Cerebellum (tissue), 4 donors: ENCODE measurements at places on chromosomes 4 and X. TPM values are rescaled to one million over a fixed set of nuclear protein-coding genes. Genes with fewer than 3 reads are reported as not detected.
A peak's percentile ranks its signal among the peaks of the same experiment; 100 is the strongest.

DNA sequence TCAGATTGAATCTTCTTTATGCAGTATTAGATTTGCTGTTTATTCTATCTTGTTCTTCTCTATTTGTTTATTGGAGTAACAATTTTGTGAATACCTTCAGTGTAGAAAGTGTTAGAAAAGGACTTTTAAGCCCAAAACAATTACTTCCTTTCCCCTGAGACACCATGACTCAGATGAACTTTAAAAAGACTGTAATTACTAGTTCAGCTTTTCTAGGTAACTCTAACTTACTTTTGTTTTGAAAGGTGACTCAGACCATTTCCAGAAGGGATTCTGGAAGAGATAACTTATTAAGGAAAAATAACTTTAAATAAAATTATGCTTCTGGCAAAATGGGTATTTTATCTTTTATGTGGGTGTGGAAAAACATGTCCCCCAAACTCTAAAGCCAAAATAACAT, 561.5 kb upstream of the PCDH10 start:
- no peak for DNase-seq

DNA sequence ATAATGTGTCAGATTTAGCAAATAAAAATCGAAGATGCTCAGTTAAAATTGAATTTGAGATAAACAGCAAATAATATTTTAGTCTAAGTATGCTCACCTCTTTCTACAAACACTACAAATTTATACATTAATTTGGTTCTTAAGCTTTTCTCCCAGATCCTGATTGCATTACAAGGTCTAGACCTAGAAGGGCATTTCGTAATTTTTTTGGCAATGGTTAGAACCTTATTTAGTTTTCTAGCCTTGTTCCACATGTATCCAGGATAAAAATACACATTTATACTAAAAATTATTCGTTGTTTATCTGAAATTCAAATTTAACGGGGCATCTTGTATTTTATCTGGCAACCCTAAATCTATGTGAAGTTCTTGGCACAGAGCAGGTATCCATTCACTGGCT, 2.5 kb upstream of the CDKL5 start:
- no peak for DNase-seq

GRCh38 chrX:20320461-20321159, 53.9 kb upstream of the RPS6KA3 start:
- DNase-seq = no peak

GRCh38 chr4:151195801-151196200, 81.2 kb upstream of the PRSS48 start:
- DNase-seq = peak; percentile 15

MAP3K15 gene
- total RNA-seq = 0.82 TPM
